Activated T-helper 1 cell treated with anti-CD3 and anti-CD28 coated beads, Interleukin-12 subunit alpha, Interleukin-12 subunit beta, Interleukin-2, Interleukin-4 antibody, amounts not matched to agents 30 ng/mL and 10 ng/mL and 1 ng/mL, durations not matched to agents 14 hours and 24 hours and 36 hours (primary cell): ENCODE measurements at places on chromosomes 5 and 9.

- H3K36me3 ChIP-seq, result no peaks in the 10 kb centered on the region
- no peak overlapping the region for H3K4me3 ChIP-seq
- H3K4me1 ChIP-seq, result no peaks in the 10 kb centered on the region
- DNase-seq, result no peak
- H3K27me3 ChIP-seq, result peaks cover 1% of the 10 kb centered on the region
These were observed 148.6 kb upstream of the PITX1 start for GRCh38 chr5:135182675-135183074.

- no peaks in the 10 kb centered on the region for H3K36me3 ChIP-seq
- H3K27me3 ChIP-seq, result peaks cover 2% of the 10 kb centered on the region
- H3K27ac ChIP-seq, result no peak overlapping the region
- DNase-seq, result no peak
- H3K4me1 ChIP-seq, result no peaks in the 10 kb centered on the region
These were observed 265.7 kb upstream of the KLF4 start for GRCh38 chr9:107755246-107755645.

GRCh38 chr5:6472792-6473191 is 24.1 kb downstream of the UBE2QL1 start:
- no peak for DNase-seq
- H3K4me1 ChIP-seq, result no peaks in the 10 kb centered on the region
- peaks cover 7% of the 10 kb centered on the region for H3K27me3 ChIP-seq
- H3K36me3 ChIP-seq, result no peaks in the 10 kb centered on the region

DNA sequence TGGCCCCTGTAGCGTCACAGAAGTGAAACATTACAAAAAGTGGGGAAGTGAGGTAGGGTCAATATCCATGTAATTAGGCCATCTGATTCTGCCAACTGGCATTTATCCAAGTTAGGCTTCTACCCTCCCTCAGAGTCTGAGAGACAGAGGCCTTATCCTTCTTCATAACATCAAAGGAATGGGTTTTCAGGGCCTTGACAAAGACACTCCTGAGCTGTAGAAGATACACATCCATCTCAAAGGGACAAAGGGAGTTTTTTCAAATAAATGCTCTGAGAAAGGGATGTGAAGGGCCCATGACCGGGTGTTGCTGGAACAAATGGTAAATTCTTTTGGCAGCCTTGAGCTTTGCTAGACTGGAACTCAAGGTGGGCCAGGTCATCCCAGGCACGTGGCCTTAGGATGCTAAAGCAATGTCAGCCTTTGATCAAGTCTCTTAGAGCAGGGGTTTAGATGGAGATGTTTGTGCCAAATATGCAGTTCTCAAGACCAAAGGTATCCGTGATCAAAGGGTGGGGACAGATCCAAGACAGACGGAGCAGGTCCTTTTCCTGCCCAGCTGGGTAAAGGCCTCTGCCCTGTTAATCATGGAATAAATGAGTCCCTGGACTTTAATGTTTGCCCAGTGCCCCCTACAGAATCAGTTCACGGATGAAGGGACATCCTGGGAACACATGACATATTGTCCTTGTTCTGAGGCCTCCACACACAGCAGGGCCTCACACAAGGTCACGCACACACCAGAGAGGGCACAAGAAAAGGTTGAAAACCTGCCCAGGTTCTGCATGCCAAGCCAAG is 10.0 kb upstream of the FAM169A start:
- no peaks in the 10 kb centered on the region for H3K36me3 ChIP-seq
- DNase-seq, result no peak
- H3K27ac ChIP-seq, result no peak overlapping the region
- peaks cover 5% of the 10 kb centered on the region for H3K27me3 ChIP-seq

DNA sequence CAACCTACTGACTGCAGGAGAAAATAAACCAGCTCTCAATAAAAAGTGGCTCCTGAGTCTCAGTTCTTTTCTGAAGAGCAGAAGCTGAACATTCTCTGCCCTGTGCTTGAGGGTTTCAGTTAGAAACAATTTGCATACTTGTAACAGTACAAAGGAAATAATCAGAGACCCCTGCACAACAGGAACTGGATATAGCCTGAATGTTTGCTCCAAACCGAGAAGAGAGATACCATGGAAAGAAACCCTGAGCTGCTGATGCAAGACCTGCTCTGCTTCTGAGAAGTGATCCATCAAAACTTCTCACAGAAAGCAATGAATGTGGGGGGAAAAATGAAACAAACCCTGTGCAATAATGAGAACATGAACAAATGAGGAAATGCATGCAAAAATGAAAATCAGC is 592.9 kb downstream of the SEMA5A start:
- no peak overlapping the region for H3K4me3 ChIP-seq
- DNase-seq, result no peak
- H3K4me1 ChIP-seq, result no peaks in the 10 kb centered on the region

DNA sequence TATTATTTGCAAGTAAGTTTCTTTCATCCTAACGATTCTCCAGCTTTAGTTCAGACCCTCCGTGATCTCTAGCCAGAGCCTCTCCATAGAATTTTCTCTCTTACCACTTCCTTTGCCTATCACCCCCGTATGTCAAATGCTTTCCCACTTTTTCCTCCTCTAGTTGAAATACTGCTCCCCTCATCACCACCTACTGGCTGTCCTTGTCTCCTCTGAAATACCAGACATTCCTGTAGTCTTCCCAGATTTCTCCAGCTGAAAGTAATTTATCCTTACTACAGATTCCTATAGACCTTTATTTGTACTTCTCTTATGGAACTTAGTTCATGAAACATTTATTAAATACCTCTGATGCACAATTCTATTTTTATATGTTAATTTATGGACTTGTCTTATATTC is 36.0 kb upstream of the GLIPR2 start:
- H3K36me3 ChIP-seq, result no peaks in the 10 kb centered on the region
- H3K4me1 ChIP-seq, result peaks cover 8% of the 10 kb centered on the region
- H3K27ac ChIP-seq, result no peak overlapping the region
- H3K4me3 ChIP-seq, result no peak overlapping the region

GRCh38 chr5:172692981-172693380 is 51.9 kb downstream of the NEURL1B start:
- no peak overlapping the region for H3K4me3 ChIP-seq
- no peaks in the 10 kb centered on the region for H3K36me3 ChIP-seq
- peaks cover 5% of the 10 kb centered on the region for H3K27me3 ChIP-seq
- no peak overlapping the region for H3K27ac ChIP-seq
- H3K4me1 ChIP-seq, result peaks cover 24% of the 10 kb centered on the region
- no peak for DNase-seq

DNA sequence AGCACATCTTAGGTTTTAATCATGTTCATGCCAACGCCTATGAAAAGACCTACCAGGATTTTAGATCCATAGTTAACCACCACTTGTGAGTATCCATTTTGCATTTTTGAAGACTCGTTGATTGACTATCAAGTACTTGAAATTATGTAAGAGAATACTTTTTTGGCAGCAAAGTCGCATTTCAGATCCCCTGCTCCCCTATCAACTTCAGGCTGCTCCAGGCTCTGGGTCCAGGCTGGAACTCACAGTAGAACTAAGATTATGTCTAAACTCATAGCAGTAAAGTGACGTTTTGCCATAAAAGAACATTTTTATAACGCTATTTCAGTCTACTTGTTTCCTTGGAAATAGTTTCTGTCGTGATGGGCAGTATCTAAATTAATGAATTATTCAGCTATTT is 267.7 kb downstream of the FANCC start:
- DNase-seq, result no peak
- peaks cover 8% of the 10 kb centered on the region for H3K4me1 ChIP-seq
- no peak overlapping the region for H3K27ac ChIP-seq
- H3K36me3 ChIP-seq, result peaks cover 3% of the 10 kb centered on the region
- H3K4me3 ChIP-seq, result no peak overlapping the region
- H3K27me3 ChIP-seq, result peaks cover 35% of the 10 kb centered on the region

- H3K36me3 ChIP-seq, result no peaks in the 10 kb centered on the region
- no peak overlapping the region for H3K27ac ChIP-seq
- peaks cover 6% of the 10 kb centered on the region for H3K27me3 ChIP-seq
- no peak overlapping the region for H3K4me3 ChIP-seq
- DNase-seq, result no peak
These were observed 12.7 kb downstream of the CSF1R start for GRCh38 chr5:150073677-150074076.

- no peaks in the 10 kb centered on the region for H3K36me3 ChIP-seq
- no peaks in the 10 kb centered on the region for H3K4me1 ChIP-seq
- no peak for DNase-seq
- H3K4me3 ChIP-seq, result no peak overlapping the region
- no peak overlapping the region for H3K27ac ChIP-seq
These were observed 129.4 kb downstream of the FBN2 start for GRCh38 chr5:128408622-128409021.

DNA sequence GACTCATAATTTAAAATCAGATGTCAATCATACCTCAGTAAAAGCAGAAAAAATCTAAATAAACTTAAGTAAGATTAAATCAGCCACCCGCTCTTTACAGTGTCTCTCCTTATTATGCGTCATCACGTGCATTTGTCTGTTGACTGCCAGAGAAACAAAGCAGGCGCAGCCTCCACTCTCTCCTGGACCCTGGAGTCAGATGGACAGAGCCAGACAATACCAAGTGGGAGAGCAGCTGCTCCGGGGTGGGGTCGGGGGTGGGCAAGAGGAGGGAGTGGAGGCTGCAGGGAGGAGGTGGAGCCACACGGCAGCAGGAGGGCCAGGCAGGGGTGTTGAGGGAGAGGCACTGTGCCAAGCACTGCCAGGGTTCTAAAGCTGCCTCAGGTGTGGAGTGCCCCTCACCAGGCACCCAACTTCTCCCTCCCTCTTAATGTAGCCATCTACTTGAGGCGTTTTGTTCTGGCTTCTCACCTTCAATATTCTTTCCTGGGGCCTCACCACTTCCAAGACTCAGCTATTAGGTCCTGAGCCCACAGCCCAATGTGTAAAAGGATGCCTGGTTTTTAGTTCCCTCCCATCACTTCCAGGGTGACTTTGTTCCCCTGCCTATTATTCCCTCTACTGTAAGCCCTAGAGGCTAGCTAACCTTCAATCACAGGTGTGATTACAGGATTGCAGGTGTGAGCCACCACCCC is 96.3 kb downstream of the GLDC start:
- H3K27me3 ChIP-seq, result peaks cover 3% of the 10 kb centered on the region
- no peak overlapping the region for H3K27ac ChIP-seq
- DNase-seq, result no peak
- no peaks in the 10 kb centered on the region for H3K4me1 ChIP-seq
- no peak overlapping the region for H3K4me3 ChIP-seq

- H3K27ac ChIP-seq, result peak within 1 kb of the TSS; percentile 84
- H3K4me1 ChIP-seq, result peaks cover 24% of the 10 kb centered on the region
- peak within 1 kb of the TSS; percentile 89 for H3K4me3 ChIP-seq
- peaks cover 3% of the 10 kb centered on the region for H3K36me3 ChIP-seq
These were observed at the start of gene ZBTB34 for GRCh38 chr9:126860077-126860756. TSS of gene ZBTB34 (plus strand) at chr9:126860639. CDS start at chr9:126879400, 18,761 bp downstream.

DNA sequence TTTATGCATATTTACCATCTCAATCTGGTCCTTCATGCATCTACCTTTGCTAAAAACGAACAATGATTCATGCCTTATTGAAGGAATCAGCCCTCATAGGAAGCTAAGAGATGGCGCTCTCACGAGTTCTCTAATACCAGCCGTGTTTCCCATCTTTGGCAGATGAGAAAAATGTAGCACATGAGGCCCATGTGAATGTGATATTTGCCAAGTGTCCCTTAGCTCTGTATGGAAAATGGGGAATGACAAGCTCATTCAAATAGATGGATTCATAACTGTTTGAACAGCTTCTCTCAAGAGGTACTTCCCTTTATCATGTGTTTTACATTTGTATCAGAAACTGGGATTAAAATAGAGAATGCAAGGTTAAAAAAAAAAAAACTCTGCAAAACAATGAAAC is 66.1 kb downstream of the TTC39B start:
- peaks cover 48% of the 10 kb centered on the region for H3K36me3 ChIP-seq
- no peak for DNase-seq
- no peak overlapping the region for H3K27ac ChIP-seq
- no peaks in the 10 kb centered on the region for H3K27me3 ChIP-seq
- no peak overlapping the region for H3K4me3 ChIP-seq

DNA sequence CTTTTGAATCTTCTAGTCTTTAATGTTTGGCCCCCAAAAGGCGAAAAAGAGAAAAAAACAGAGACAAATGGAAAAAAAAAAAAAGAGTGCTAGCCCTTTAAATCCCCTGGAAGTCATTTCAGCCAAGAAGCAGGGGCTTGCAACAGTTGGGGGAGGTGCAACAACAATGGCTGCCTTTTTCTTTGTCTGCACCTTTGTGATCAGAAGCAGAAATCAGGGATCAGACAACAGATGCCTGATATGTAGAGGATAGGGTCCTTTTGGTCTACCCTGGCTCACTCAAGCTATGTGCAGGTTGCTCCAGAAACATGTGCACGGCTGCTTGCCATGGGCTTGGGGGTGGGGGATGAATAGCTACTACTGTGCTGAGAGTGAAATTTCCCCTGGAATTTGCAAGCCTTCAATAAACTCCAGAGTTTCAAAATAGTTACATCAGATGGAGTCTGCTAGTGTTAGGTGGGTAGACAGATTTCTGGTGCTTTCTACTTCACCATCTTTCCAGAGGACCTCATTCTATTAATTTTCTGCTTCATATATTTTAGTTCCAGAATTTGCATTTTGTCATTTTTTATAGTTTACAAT is 150.9 kb downstream of the FGF18 start:
- no peak overlapping the region for H3K27ac ChIP-seq
- no peak for DNase-seq
- peaks cover 3% of the 10 kb centered on the region for H3K27me3 ChIP-seq
- no peak overlapping the region for H3K4me3 ChIP-seq
- no peaks in the 10 kb centered on the region for H3K36me3 ChIP-seq

- H3K27me3 ChIP-seq, result peaks cover 11% of the 10 kb centered on the region
- no peak for DNase-seq
- H3K4me1 ChIP-seq, result no peaks in the 10 kb centered on the region
- no peaks in the 10 kb centered on the region for H3K36me3 ChIP-seq
- no peak overlapping the region for H3K27ac ChIP-seq
- no peak overlapping the region for H3K4me3 ChIP-seq
These were observed 23.9 kb upstream of the PPP2CA start for GRCh38 chr5:134249469-134250379.

GRCh38 chr5:109483395-109483971 is 73.7 kb upstream of the PJA2 start:
- H3K27me3 ChIP-seq, result peaks cover 4% of the 10 kb centered on the region
- H3K36me3 ChIP-seq, result no peaks in the 10 kb centered on the region
- H3K27ac ChIP-seq, result no peak overlapping the region
- H3K4me1 ChIP-seq, result no peaks in the 10 kb centered on the region
- no peak for DNase-seq
